Activated CD8-positive, alpha-beta memory T cell treated with anti-CD3 and anti-CD28 coated beads, Interleukin-2, amount 50 U/mL, for 48 hours (primary cell): ENCODE measurements at places on chromosomes 16 and 17.
A peak's percentile ranks its signal among the peaks of the same experiment; 100 is the strongest.

DNA sequence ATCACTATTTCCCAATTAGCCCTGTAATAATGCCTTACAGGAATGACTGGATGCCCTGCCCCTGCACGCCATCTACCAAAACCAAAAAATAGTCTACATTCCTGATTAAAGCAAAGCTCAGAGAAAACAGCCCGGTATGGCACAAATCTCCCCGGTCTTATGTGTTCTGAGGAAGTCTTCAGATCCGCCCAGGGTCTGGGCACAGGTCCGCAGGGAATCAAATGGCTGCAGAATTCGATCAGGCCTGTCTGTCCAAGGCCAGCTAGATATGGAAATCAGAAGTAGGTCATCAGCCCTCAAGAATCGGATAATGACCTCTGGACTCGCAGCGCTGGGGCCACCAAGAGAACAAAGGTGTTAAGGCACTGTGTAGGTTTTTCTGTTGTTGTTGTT lies 171.0 kb downstream of the ZFHX3 start:
- DNase-seq: no peak

- DNase-seq: no peak
These were observed 273.9 kb downstream of the HAPSTR1 start for GRCh38 chr16:9365370-9365728.

DNA sequence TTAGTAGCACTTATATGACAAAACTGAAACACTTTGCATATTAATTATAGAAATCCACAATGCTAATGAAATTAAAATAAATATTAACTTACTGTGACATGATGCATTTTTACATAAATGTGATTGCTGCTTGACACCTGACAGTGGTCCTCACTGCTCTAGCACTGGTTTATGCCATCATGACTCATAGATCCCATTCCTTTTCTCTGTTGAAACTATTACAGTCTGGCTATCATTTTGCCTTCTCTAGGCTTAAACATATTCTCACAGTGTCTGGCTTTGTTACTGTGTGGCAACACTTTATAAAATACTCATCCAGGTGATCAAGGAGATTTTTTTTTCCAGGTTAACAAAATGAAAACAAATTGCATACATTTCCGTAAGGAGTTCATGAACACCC lies 108.0 kb downstream of the MRTFB start:
- no peak for DNase-seq

DNA sequence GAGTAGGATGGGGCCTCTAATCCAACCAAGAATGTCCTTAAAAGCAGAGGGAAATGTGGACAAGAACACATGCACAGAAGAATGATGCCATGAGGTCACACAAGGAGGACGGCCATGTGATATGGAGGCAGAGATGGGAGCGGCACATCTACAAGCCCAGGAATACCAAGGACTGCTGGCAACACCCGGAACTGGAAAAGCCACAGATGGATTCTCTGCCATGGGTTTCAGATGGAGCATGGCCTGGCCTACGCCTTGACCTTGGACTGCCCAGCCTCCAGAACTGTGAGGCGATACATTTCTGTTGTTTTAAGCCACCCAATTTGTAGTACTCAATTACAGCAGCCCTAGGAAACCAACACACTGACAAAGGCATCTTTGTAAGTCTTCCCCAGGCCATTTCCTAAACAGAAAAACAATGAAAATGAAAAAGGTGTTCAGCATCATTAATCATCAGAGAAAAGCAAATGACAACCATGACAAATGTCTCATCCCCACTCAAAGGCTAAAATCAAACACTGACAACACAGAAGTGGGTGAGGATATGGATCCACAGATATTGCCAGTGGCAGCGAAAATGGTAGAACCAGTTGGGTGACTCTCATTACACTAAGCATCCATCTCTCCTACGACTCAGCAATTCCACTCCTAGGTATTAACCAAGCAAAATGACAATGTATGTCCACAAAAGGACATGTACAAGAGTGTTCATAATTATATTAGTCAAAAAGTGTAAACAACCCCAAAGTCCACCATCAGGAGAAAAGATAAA lies 76.9 kb upstream of the CNEP1R1 start:
- DNase-seq: no peak

DNA sequence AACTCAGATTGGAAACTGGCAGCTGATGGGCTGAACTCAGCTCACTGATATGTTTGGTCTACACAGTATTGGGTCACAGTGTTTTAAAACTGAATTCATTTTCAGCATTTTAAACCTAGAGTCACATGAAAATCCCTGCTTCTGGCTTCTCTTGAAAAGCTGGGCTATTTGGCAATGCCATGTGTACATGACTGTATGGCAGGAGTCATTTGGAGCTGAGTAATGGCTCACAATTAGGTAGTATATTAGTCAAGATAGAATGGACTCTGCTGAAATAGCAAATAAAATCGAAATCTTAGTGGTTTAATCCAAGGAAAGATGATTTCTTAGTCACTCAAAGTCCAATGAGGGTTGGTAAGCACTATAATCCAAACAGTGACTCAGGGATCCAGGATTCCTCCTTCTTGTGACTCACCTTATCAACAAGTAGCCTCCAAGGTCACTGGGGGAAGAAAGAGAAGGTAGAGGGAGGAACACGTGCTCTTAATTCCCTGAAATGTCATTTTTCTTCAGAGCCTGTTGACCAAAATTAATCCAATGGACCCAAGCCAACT lies 13.9 kb upstream of the PMP22 start:
- no peak for DNase-seq

- no peak for DNase-seq
These were observed 16.7 kb downstream of the TPSG1 start for GRCh38 chr16:1208239-1208830.

GRCh38 chr17:47850692-47851573 lies at the start of gene SP6:
TSS of gene SP6 (minus strand) at chr17:47851163. CDS start at chr17:47848429, 2,734 bp downstream.
- peak; percentile 77 for DNase-seq

GRCh38 chr17:49383060-49383459 lies 21.0 kb upstream of the ZNF652 start:
- no peak for DNase-seq

DNA sequence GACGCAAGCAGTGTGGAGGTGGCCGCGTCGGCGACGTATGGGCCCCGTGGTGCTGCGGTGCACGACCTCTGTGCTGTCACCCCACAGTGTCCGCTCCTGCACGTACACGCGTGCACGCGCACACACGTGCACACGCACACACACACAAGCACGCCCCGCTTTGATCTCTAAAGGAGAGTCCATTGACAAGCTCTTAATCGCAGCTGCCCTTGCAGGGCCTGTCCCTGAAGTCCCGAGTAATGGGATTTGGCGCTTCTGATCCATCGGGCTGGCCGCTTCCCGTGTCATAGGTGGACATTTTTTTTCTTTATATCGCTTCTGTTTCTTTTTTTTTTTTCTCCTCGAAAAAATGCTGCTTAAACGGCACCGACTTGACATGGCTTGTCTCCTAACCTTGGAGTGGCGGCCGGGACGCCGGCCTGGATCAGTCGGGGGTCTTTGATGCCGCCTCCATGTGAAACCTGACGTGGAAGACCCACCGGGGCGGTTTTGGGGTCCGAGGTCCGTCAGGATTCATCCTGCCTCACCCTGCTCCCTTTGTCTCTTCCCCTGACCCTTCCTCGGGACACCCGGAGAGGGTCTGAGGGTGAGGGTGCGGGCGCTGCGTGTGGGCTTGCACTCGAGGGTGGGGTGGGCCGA lies 8.3 kb upstream of the AXIN1 start:
- no peak for DNase-seq

DNA sequence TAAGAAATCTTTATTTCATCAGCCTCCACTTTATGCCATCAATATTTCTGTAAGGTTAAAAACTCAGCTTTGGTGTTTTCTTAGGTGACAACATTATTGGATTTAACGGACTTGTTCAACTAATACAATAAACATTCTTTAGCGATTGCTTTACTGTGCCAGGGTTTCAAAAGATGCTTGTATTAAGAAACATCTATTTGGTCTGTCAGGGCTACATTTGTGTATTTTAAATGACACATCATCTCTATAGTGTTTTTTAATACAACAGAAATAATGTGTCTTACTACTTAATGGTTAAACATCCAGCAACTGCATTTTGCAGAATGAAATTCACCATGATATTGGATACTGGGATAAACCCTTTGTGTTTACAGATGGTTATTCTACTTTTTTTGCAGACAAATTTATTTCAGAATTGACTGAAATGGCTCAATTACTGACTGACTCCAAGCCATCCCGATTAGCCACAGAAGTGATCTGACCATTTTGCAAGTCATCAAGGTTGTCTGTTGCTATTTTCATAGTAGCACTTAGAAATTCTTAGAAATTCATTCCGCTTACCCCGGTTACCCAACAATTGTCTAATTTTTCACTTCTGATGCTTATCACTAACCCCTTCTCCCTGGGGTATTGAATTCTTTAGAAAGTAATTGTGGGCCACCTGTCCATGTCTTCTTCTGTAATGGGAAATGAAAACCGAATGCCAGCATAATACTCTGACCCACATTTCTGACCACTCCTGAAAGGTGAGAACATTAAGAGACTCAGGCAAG lies 63.7 kb downstream of the HS3ST3A1 start:
- no peak for DNase-seq

DNA sequence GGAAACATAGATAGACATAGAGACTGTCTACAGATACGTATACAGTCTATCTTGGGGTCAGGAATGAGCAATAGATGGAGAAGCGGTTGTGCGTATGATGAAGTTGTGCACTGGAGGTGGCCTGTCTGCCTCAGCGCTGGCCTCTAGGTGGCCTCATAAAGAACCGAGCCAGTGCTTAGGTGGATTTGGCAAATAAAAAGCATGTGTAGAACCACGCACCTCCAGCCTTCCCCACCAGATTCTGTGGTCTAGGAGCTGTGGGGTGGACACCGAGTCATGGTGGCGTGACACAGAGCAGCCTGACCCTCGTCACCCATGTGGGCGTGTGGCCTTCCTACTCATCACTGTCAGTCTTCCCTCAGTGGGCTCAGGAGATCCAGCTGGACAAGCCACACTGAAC lies 34.0 kb downstream of the PGS1 start:
- DNase-seq: peak; percentile 78

GRCh38 chr17:6677158-6677831 lies 25.7 kb downstream of the C17orf100 start:
- no peak for DNase-seq

DNA sequence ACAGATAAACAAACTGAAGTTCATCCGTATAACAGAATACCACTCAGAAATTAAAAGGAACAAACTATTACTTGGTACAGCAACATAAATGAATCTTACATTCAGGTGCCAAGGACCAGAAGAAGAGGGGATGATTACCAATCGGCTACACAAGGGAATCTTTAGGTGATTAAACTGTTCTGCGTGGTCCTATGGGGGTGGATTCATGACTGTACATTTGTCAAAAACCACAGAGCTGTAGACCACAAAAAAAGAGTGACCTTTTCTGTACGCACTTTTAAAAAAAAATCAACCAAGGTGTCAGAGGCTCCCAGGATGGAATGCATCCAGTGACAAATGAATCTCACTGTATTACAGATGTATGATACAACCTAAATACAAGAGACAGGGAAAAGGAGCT lies 110.8 kb downstream of the CDYL2 start:
- DNase-seq: no peak
